Activated CD8-positive, alpha-beta memory T cell treated with anti-CD3 and anti-CD28 coated beads for 48 hours (primary cell): ENCODE measurements at places on chromosomes 5 and 9.

DNA sequence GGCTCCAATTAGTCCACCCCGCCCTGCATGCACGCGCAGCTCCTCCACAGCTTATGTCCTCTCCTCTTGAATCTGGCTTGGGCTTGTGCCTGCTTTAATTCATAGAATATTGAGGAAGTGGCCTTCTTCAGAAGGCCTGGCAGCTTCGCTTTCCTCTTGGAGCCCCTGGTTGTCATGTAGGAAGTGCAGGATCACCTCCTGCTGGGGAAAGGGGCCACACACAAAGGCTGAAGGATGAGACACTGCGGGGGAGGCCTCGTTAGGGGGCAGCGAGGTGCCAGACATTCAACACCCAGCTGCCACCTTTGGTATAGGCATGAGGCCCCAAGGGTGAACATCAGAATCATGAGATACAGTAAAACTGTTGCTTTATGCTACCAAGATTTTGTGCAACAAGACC lies 2.7 kb upstream of the CNOT6 start:
- DNase-seq: no peak

GRCh38 chr5:124252191-124252638 lies 494.2 kb downstream of the ZNF608 start:
- no peak for DNase-seq

DNA sequence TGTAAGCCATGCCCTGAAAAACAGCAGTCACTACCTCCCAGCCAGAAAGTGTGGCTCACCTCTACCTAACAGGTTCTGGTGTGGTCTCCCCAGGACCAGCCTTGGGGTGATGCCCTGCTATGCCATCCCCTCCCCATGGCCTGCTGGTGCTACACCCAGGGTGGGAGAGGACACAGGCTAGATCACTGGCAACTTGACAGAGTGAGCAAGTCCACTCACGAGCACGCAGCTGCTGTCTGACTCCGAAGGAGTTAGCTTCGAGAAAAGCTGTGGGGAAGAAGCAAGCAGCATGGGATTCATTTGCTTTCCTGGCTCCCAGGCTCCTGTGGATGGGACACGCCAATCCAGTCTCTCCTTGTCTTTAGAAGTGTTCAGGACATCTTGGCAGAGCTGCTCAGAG lies 102.2 kb downstream of the COL5A1 start:
- DNase-seq: no peak

- no peak for DNase-seq
Measured at GRCh38 chr9:130423272-130423671, 21.5 kb upstream of the ASS1 start.

DNA sequence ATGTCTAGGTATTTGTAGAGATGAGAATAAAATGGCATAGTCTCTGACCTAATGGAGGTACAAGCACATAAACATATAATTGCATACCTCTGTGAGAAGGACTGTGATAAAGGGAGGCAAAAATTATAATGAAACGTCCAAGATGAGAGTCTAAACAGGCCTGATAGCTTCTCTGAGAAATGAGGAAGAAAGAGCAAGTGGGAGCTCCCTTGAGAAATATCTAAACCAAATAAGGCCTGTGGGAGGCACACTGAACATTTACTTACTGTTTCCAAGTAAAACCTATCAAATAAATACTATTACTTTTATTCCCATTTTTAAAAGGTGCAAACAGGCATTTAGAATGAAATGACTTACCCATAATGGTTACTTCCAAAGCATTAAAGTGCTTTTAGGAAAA lies 125.6 kb upstream of the PAPPA start:
- DNase-seq: no peak

DNA sequence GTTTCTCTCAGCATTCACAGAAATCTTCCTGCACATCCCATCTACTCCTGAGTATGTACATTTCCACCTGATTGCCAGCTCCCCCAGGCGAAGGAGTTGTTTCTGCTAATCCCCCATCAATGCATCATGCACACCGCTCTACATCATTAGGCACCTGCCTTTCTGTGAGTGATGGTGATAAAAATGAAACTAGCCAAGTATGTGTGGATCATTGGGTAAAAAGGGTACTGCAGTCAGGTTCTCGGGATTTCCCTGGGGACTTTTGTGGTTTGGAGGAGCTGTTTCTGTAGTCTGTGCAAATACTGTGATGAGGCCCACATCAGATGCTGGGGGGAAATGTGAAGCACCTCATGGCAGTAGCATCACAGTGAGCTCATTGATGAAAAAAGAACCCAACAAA lies 30.4 kb downstream of the CAMK4 start:
- DNase-seq: no peak

- no peak for DNase-seq
Measured at GRCh38 chr5:176578391-176578808, 29.3 kb downstream of the CDHR2 start.

DNA sequence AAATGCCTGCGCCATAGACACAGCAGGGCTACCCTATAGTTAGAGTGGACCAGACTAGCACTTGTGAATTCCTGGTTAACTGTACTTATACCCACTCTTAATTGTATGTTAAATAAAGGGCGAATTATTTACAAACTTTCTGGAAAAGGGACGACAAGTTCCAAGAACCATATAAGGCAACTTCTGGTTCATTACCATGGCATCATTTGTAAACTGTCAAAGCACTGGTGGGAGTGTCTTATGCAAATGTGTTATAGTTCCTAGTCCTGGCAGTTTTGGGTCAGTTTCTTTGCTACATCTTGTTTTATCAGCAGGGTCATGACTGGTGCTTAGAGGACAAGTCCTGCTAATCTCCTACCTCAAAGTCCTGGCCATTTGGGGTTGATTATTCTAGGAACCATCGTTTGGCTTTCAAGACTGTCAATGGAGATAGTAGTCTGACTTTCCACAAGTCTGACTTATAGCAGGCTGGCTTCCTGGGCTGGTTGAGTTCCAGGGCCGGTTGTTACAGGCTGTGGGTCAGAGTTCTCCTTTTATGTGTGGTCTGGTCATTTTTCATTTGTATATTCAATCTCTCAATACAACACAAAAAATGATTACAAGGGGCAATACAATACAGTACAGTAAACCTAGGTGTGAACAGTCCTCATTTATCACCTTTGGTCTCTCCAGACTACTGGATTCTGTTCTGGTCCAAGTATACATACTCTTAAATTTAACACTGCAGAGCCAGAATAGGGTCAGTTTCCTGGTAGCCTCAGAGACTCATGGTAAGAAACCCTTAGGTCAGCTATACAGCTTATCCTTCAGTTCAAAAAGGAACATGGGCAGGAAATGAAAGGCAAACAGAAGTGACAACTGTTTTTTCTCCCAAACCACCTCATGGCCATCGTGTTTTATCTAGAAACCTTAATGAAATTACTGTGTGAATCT lies 8.3 kb upstream of the CFAP95 start:
- no peak for DNase-seq

DNA sequence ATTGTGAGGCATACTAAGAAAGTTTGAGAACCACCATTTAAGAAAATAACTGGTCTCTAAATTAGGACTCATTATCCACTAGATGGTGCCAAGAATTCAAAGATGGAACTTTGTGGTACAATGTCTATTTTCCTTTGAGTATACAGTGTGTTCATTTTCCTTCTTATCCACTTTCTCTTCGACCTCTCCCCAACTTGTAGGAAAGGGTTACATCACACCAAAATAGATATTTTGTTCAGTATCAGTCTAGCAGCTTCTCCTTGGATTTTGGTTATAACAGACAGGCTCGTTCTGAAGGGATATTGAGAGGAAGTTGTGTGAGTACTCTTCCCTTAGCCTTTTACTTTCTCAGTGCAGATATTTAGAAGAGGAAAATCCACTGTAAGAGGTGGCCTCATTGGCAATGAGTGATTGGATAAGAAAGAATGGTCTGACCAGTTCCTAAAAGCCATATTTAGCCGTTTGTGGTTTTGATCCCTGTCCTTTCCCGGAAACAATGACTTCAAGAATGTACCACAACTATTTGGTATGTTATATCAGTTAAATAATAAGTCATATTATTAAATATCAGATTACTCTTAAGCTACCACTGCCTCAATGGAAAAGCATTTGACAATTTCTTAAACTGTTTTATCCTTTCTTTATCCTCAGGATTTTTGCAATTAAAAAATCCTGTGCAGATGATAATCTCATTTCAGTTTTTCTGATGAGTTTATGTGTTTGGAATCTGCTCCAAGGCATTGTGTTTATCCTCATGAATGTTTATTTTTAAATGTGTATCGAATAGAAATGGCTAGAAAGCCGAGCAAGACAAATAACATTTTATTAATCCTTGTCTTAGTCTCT lies 69.0 kb upstream of the GRAMD2B start:
- DNase-seq: no peak

DNA sequence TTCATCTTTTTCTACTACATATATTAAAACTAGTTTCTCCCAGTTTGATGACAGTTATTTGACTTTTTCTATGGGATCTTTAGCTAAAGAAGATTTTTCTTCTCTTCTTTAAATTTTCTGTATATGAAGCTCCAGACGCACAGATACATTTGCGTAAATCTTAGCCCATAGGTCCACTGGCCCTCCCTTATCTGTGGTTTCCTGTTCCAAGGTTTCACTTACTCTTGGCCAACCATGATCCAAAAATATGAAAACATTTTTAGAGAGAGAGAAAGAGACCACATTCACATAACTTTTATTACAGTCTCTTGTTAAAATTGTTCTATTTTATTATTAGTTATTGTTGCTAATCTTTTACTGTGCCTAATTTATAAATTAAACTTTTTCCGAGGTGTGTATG lies 270.2 kb upstream of the DAPK1 start:
- no peak for DNase-seq

- no peak for DNase-seq
Measured at GRCh38 chr9:133910855-133911514, 81.1 kb downstream of the VAV2 start.

DNA sequence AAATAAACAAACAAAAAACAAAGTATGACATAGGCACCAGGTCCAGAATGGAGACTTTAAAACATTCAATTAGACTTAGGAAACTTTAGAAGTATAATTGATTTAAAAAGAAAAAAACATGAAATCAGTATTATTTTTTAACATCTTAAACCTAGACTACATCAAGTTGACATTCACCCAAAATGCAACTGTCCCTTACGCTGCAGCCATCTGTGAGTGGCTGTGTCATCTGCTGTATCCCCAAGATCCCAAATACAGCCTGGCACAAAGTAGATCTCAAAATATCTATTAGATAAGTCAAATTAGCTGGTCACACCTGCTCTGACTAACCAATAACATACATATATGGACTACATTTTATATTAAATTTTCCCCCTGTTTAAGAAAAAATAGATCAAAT lies 7.8 kb downstream of the TTLL11 start:
- no peak for DNase-seq

DNA sequence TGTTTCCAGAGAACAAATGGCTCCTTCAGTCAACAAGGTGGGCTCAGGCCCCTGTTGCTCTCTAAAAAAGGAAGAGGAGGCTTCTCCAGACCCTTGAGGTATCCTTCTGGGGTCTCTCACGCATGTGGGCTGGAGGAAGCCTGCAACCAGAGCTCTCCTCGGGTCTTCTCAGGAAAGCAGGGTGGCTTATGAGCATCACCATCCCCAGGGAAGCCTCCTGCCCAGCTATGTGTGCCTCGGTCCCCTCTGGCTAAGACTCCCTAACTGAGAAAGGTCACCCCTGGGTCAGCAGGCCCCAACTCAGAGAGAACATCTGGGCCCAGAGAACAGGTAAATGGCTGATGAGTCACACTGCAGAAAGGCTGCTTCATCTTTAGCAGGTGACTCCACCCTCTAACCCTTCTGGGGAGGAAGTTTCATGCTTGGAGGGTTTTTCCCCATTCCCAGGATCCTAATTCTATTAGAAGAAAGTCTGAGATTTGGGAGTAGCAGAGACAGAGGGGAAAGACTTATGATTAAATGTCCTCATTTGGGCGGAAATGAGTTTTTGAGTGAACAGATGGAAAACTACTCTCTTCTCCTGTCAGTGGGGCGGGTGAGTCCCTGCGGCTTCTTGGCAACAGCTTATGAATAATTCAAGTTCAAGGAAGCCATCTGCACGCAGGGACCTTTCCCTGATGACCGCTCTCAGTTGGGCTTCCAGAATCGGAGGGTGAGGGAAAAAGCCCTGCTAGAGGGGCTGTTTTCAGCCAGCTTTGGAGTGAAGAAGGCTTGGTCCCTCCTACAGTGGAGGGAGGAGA lies 41.9 kb downstream of the TGFBI start:
- DNase-seq: no peak
